ENCODE measurements at places on chromosomes 5 and 9. TPM values are rescaled to one million over a fixed set of nuclear protein-coding genes. Genes with fewer than 3 reads are reported as not detected.

Gene ZNF366
- not detected for total RNA-seq

Gene HMCN2
- total RNA-seq: under 0.01 TPM

Gene PCYOX1L
- 6.2 TPM for total RNA-seq

Gene NR6A1
- 1.4 TPM for total RNA-seq

Gene NXNL2
- 1.1 TPM for total RNA-seq

Gene STPG3
- not detected for total RNA-seq

Gene ANKRD18B
- total RNA-seq: not detected

Gene ACER2
- total RNA-seq: 1.5 TPM

Gene ZFP62
- total RNA-seq: 15.0 TPM

Gene SH3TC2
- 9.3 TPM for total RNA-seq

Gene BAAT
- total RNA-seq: not detected

Gene RASGEF1C
- 0.24 TPM for total RNA-seq

Gene PHF24
- not detected for total RNA-seq

Gene CDH9
- total RNA-seq: not detected

Gene FOXD4L3
- total RNA-seq: not detected

Gene NOXA1
- not detected for total RNA-seq

Gene SCGB3A2
- total RNA-seq: not detected

Gene KCNV2
- not detected for total RNA-seq

Gene SPIN1
- total RNA-seq: 63.5 TPM

Gene HACD4
- 0.24 TPM for total RNA-seq

Gene LEAP2
- 0.29 TPM for total RNA-seq

Gene WASHC1
- 3.0 TPM for total RNA-seq

Gene CCDC69
- 0.78 TPM for total RNA-seq

Gene ZDHHC21
- 4.1 TPM for total RNA-seq

Gene FAM221B
- not detected for total RNA-seq

Gene PCDHGB4
- total RNA-seq: 12.0 TPM

Gene NDUFS6
- total RNA-seq: 38.3 TPM

Gene LCN2
- total RNA-seq: not detected

Gene PCDHAC1
- total RNA-seq: not detected

Gene MBLAC2
- 3.7 TPM for total RNA-seq

Gene PRR16
- total RNA-seq: 1.3 TPM

Gene ELAVL2
- total RNA-seq: 1.1 TPM

Gene PGGT1B
- total RNA-seq: 9.0 TPM

Gene AGTPBP1
- 14.0 TPM for total RNA-seq

Gene PRDM9
- total RNA-seq: not detected

Gene SLCO4C1
- under 0.01 TPM for total RNA-seq

Gene MAMDC2
- not detected for total RNA-seq

Gene LHX2
- 1.1 TPM for total RNA-seq

Gene GPRIN1
- 6.2 TPM for total RNA-seq

Gene BDP1
- 14.4 TPM for total RNA-seq

Gene CDH12
- total RNA-seq: 6.2 TPM

Gene FIBCD1
- 15.6 TPM for total RNA-seq

All from RPMI7951 (cell line).